Suppressor macrophage (primary cell): ENCODE measurements at places on chromosomes 2 and 18.

- peak; percentile 5 for DNase-seq
Observed at GRCh38 chr2:99181624-99182000, 628 bp downstream of the MRPL30 start.

GRCh38 chr2:105769504-105769903 is 24.8 kb downstream of the NCK2 start:
- no peak for DNase-seq

- DNase-seq, result no peak
Observed at GRCh38 chr2:19868224-19868623, 33.6 kb downstream of the TTC32 start.

DNA sequence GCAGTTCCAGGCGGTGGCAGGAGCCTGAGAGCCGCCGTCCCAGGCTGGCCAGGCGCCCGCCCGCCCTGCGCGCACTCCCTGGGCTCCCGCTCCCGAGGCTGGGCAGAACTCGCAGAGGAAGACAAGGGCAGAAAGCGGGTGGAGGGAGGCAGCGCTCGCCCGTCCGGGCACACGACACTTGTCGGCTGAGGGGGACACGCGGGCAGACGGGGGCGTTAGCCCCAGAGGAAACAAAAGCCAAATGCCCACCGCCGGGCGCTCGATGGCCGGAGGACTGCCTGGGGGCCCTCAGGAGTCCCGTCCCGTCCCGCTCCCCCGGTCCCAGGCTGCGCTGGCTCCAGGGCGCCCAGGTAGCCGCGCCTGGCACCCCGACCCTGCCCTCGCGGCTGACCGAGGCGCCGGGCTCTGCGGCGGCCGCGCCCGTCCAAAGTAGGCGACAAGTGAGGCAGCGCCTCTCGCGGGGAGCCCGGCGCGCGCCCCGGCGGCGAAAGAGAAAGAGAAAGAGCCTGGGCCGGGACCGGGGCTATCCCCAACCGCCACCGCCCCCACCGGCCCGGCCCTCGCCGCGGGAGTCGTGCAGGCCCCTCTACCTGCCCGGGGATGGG is 491 bp downstream of the L3MBTL4 start:
- DNase-seq, result peak; percentile 75

- DNase-seq, result no peak
Observed at GRCh38 chr2:182694189-182694588, 21.9 kb upstream of the DNAJC10 start.

GRCh38 chr2:231988179-231988866 is 26.8 kb downstream of the DIS3L2 start:
- DNase-seq, result no peak

DNA sequence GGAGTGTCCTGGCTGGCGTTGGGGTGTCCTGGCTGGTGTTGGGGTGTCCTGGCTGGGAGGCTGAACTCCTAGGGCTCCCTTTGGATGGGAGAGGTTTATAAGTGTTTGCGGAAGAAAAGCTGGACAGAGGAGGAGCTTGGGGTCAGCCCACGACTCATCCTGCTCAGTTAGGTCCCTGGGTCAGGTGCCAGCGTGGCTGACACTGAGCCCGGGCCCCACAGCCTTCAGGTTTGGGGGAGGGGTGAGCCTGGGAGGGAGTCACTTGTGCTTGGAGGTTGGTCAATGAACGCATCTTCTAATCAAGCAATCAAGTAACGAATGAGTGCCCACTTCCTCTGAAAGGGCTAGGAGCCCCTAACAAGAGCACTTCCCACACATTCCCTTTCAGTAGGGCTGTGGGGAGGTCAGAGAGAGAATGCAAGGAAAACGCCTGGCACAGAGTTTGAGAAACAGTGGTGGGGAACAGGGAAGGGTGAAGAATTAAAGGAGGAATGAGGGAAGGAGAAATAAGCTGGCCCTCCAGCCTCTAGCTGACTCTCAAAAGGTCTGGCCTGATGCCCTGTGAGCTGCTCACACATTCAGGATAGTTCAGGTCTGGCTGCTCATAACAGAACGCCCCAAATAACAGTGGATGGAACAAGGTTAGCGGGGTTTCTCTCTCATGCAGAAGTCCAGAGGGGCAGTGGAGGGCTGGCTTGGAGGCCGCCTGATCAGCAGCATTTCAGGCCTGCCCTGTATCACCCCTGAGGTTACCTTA is 670 bp downstream of the KCNIP3 start:
- DNase-seq, result no peak

DNA sequence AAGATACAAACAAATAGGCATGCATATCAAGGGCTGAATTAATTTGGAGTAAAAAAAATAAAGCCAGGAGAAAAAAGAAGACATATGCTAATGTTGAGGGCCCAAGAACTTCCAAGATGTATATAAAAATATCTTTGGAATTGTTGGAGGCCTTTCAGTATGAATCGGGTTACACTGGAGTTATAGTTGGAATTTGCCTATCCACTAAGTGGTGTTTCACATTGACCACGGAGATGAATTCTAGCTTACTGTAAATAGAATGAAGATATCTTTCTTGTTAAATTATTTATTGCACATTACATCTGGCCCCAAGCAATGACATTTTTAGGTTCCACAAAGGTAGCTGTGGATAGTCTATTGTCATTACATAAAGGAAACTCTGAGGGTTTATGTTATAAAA is 38.5 kb upstream of the TRIB2 start:
- no peak for DNase-seq

DNA sequence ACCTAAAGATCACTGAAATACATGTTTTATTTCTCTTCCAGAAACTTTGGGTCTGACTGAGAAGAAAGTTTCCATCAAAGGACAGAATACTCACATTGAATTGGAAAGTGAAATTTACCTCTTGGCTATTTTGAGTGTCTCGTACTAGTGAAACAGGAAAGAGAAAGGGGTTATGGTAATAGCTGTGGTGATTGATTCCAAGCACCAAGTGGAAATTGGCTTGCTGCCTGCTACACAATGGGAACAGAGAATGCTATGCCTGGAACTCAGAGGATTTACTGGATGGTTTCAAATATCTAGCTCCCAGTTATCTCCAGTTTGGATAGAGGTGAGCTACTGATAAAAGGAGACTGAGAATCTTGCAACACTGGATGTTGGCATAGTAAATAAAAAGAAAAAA is 492.8 kb upstream of the FSIP2 start:
- DNase-seq, result no peak

DNA sequence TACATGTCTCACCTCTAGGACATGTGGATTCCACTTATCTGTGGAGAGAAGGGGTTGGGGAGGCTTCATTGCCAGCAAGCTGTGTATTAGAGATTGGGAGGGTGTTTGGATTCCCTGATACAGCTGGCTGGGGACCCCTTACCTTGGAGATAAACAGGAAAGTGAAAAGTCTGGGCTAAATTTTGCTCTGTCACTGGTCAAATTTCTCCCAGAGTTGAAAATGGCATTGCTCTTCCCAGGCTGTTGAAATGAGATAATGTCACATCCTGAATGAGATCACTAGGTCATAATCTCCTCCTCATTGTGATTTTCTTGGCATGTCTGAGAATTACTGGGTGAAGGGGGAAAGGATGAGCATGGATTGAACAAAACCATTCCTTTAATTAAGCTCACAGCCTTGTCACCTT is 265.0 kb upstream of the PARD3B start:
- DNase-seq, result peak; percentile 28

GRCh38 chr2:181585732-181586131 is 71.2 kb downstream of the CERKL start:
- DNase-seq, result no peak

GRCh38 chr2:177885828-177886466 is 186.6 kb downstream of the PDE11A start:
- DNase-seq, result no peak

GRCh38 chr18:47484068-47484467 is 232.6 kb upstream of the SKOR2 start:
- DNase-seq, result no peak

GRCh38 chr2:201233192-201233811 is 27.0 kb upstream of the CASP8 start:
- DNase-seq, result peak; percentile 90

GRCh38 chr18:72114801-72115594 is 429.1 kb downstream of the CBLN2 start:
- no peak for DNase-seq

GRCh38 chr18:7772510-7772888 is 205.4 kb downstream of the PTPRM start:
- DNase-seq, result no peak

- peak; percentile 69 for DNase-seq
Observed at GRCh38 chr2:101380376-101380775, 6.9 kb downstream of the CREG2 start.

- no peak for DNase-seq
Observed at GRCh38 chr2:130736487-130736886, 7.6 kb downstream of the GPR148 start.

- DNase-seq, result no peak
Observed at GRCh38 chr2:237134321-237135230, 48.9 kb downstream of the COPS8 start.

DNA sequence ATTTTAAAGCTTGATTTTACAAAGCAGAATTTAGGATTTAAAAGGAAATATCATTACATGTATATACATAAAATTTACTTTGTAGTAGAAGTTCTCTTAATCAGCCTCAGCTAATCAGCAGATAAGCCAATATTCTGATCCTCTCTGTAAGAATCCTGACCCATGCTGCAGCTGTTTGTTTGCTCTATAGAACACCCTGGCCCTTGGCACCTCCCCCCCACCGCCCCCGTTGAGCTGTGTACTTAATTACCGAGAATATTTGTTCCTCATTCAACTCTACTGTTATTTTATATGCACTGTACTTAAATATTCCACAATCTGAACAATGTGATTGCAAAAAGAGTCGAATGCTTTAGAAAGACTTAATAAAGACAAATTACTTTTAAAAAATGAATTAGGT is 98.0 kb downstream of the EVA1A start:
- no peak for DNase-seq

GRCh38 chr2:75709297-75709696 is 1.4 kb downstream of the GCFC2 start:
- DNase-seq, result peak; percentile 2

DNA sequence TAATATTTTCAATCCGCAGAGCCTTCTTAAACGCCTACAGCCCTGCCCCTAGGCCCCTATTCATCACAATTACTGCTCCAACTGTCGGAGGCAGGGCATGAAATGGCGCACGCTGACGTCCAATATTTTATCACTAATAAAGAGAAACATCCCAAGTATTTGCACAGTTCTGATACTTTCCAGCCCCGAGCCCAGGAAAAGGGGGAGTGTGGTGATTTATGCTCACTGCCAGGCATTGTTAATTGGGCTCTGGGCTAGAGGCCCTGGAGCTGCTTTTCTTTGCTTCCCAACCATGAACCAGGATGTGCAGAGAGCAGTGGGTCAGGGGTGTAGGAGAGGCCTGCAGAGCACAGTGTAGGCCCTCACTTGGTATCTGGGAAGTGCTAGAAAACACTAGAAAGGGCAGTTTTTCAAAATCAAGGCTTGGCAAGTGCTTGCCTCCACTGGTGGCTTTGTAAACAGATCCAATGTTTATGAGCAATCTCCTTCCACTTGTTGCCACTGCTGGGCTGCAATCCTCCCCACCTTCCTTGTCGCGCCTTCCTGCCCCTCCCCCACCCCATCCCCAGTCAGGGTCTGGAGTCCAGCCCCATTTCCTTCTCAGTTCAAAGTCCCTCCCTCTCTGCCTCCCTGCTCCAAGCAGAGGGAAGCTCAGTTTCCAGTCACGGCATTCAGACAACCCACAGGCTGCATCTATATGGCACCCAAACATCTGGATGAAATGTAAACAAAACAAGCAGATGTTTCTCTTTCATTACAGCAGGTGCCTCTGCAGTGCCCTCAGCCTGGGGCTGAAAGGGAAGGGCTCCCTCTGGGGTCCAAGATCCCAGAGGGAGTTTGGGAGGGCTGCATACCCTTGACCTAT is 83.9 kb upstream of the PKDCC start:
- DNase-seq, result no peak

GRCh38 chr2:160362541-160362940 is 131.1 kb downstream of the RBMS1 start:
- no peak for DNase-seq

DNA sequence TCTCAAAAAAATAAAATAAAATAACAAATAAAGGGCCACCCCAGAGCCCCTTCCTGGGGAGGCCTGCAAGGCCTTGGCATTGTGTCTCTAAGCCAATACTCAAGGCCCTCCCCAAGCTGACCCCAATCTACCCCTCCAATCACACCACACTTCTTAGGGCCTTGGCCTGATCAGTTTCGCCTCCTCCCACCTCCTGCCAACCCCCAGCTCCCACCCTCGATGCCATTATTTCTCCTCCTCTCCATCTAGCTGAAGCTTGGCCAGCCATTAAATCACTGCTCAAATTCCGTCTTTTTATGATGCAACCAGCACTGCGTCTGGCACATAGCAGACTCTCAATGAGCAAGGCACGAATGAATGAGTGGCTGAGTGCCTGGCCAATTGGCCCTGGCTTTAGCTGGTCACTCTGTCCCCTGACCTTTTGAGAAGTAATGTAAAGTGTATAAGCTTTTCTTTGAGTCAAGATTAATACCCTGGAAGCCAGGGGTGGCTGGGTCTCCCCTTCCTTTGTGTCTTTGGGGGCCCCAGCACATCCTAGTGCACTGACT is 55.9 kb downstream of the SMAD7 start:
- no peak for DNase-seq

- DNase-seq, result no peak
Observed at GRCh38 chr18:48371854-48372602, 37.2 kb downstream of the ZBTB7C start.

- no peak for DNase-seq
Observed at GRCh38 chr2:76946631-76947145, 575.5 kb downstream of the LRRTM4 start.

GRCh38 chr2:7479603-7480002 is 562.4 kb downstream of the RNF144A start:
- no peak for DNase-seq

- DNase-seq, result no peak
Observed at GRCh38 chr2:129070663-129071062, 752.0 kb upstream of the HS6ST1 start.

GRCh38 chr2:222753251-222753824 is 81.9 kb downstream of the MOGAT1 start:
- no peak for DNase-seq

- no peak for DNase-seq
Observed at GRCh38 chr2:56754066-56754615, 570.4 kb downstream of the CCDC85A start.

DNA sequence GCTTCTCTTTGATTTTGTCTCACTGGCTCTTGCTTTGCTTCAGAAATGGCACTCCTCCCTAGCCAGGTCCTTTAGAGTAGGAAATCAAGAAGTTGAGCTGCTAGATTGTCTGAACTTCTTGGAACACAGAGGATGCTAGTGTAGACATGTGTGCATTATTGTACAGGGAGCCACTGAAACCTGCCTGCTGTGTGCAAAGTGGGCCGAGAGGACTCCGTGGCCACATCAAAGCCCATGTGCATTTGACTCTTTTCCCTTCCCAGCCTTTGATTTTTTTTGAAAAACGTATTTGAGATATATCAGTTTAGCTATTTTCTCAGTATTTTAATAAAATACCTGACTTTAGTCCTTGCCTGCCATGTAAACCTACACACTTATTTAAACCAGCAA is 83.1 kb downstream of the TMEM247 start:
- no peak for DNase-seq

GRCh38 chr2:40346535-40347354 is 105.1 kb downstream of the SLC8A1 start:
- no peak for DNase-seq

DNA sequence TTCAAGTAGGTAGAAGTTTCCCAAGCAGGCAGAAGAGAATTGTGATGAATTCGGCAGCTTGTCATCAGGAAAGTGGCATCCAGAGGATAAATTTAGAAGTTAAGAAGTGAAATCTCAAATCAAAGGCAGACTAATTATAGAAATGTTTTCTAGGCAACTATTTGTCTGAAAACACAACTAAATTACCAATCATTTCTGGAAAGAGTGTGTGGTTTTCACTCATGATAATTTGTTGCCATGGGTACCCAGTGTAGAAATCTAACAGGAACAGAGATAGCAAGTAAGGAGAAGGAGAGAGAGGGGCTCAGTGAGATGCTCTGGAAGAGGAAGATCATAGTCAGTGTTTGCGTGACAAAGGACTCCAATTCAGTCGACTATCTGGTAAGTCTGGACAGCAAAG is 208.1 kb downstream of the NCKAP5 start:
- DNase-seq, result no peak
